ENCODE measurements at places on chromosomes 12 and 14. TPM values are rescaled to one million over a fixed set of nuclear protein-coding genes. Genes with fewer than 3 reads are reported as not detected.

DNA sequence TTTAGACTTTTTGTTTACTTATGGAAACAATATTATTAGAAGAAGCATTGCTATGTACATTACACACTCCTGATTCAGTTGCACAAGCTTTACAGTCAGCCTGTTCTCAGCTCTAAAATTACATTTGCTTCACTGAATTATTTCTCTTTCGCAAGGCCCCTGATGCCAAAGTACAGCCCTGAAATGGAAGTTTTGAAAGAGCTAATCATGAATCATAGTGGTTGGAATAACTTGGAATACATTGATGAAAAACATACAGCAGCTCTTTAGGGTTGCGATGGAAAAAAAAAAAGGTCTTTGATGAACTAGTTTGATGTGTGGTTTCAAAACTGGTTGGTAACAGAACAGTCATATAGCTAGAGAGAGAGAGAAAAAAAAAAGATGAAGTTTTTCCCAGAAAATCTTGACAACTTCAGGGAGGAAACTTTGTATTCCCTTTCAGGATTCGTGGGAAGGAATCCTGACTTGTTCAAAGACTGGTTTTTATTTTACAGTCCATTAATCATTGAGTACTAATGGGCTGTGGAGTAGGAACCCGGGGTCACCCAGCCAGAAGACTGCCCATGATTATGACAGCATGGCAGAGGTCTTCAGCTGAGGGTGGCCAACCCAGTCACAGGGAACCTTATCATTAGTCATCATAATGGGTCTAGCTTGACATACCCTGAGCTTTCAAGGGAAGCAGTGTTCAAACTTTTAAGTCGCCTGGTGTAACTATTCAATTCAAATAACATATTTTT is 460.1 kb downstream of the NAV3 start:
- no peak for DNase-seq

GRCh38 chr12:114479831-114480230 is 73.9 kb upstream of the TBX5 start:
- no peak for DNase-seq

DNA sequence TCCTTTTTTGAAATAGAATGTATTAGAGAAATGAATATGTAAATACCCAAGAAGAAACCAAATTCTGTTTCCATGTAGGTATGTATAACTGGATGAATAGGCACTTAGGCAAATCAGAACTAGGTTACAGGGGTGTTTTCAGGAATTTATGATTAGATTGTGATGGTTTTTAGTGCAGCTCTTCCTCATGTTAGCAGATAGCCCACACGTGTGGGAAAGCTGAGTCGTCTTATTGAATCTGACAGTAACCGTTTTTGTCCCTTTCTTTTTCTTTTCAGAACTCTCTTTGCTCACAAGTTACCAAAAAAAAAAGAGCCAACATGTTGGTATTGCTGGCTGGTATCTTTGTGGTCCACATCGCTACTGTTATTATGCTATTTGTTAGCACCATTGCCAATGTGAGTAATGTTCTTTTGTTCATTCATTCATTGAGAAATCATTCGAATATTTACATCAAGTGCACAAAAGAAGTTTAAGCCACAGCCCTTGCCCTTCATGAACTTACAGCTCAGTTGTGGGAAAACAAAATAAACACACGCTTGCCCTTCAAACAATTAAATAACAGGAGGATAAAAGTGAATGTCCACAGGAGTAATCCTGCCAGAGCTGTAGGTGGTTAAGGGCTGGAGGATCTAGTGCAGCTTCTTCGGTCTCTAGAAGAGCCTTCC is 14.8 kb downstream of the EMP1 start:
- no peak for DNase-seq

DNA sequence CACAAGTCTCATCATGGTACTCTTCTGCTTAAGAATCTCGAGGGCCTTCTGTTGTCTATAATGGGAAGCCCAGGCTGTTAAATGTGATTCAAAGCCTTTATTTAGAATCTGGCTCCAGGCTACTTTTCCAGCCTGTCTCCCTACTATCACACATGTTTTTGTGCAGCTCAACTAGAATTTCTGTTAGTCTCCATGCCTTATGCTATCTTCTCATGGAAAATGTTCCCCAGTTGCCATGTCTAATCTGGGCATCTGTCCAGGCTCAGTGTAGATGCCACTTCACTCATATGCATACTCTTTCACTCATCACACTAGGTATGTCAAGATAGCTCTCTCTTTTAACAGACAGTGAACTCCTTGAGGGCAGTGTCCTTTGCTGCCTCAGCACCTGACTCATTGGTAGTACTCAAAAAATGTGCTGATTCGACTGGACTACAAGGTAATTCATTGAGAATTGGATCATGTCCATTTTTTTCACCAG is 145.3 kb downstream of the TTLL5 start:
- no peak for DNase-seq

DNA sequence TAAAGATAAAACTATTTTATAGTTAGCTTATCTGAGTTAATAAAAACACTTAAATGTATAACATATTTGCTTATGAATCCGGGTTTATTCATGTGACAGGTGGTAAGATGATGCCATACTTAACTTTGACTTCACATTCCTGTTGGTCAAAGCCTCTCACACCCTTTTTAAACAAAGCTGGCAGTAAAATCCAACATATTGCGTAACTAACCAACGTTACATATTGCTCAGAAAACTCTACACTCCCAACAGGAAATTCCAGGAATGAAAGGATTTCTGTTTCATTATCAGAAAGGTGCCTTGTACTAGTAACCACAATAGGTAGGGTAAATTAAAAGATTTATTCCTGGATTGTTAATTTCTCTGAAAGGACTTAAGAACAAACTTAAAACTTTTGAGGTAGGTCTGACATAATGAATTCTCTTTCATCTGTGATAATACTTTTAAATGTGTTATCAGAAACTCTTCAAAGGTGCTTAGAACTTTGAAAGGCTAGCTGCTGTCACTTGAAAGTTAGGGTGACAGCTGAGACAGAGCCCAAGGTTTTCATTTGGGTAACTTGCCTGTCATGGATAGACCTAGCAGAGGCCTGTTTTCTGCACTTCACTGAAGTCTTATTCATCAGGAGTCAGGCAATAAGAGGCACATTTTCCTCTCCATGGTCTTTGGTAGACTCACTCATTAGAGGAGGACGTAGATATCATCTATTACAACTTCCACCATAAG is 23.8 kb upstream of the CATSPERB start:
- DNase-seq, result no peak

GRCh38 chr12:74552201-74552600 is 14.6 kb downstream of the ATXN7L3B start:
- DNase-seq, result no peak

Gene KLHL33
- total RNA-seq, result 0.39 TPM

Gene LRRC43
- total RNA-seq, result not detected

Gene RTN1
- total RNA-seq, result 17.8 TPM

Gene CFAP73
- total RNA-seq, result not detected

Gene PROX2
- total RNA-seq, result not detected
